ENCODE measurements at places on chromosomes 12 and 14.

GRCh38 chr12:13425766-13426165, 229.2 kb downstream of the EMP1 start:
- DNase-seq, result no peak

DNA sequence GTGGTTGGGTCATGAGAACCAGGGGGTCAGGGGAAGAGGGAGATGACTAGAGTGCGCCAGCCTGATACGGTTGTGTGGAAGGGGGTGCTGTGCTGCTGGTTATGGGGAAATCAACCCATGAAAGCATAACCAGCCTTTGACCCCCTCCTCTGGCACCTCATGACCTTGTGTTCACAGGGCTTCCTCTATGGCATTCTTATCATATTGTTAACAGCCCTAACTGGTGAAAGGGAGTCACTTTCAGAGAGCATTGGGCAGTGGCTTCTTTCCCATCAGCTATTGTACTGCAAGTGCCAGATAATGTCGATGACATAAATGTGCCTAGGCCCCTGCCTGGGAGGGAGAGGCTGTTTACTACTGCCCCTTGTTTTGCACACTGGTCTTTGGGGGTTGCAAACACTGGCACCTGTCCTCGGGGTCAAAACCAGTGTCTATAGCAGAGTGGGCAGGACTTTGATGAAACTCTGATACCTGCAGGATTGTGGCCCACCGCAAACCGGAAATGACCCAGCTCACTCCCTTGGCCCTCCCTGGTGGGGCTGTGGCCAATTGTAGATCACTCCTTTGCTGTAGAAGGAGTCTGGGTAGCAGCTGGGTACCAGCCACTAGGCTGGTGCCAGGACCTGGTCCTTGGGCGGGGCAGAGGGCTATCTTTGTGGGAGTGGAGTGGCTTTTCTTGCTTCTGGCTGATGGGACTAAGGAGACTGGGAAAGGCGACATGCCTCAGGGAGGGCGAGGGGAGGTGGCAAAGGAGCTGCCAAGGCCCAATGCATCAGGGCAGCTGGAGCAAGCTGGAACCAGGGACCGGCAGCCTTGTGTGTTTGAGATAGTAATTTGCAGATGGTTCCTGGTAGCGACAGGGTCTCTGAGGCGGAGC, 634 bp upstream of the TMEM63C start:
- DNase-seq, result no peak

GRCh38 chr12:116490471-116490870, 68.7 kb upstream of the MAP1LC3B2 start:
- no peak for DNase-seq

DNA sequence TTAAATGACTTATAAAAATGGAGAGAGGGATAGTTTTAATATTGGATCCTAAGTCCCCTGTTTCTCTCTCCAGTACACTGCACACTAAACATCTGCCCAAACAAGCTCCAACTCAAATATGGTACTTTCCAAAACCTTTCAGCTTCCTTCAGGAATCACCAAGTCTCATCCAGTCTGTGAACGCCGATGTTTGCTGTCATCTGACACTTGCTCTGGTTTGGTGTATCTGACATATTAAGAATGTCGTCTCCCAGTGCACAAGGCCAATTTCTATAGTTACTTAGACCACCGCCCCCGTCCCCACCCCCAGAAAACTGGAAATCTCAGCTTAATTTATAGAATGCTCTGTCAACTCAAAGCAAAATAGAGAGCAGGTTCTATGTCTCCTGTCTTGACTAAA, 5.0 kb upstream of the MGP start:
- DNase-seq, result no peak

DNA sequence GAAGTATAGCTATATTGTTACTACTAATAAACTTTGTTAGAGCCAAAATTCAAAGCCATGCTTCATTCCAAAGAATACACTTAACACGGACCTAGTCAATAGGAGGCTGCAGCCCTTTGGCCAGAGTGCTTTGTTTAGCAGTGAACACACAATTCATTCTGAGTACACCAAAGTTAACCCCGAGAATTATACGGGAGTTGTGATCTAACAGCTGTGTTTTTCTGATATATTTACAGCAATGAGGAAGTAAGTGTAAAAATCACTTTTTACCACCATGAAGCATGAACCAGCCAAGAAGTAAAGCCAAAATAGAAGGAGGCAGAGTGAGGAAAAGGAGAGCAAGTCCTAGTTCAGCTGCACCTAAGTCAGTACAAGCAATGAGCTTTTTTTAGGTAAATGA, 156.8 kb upstream of the PDE3A start:
- no peak for DNase-seq

DNA sequence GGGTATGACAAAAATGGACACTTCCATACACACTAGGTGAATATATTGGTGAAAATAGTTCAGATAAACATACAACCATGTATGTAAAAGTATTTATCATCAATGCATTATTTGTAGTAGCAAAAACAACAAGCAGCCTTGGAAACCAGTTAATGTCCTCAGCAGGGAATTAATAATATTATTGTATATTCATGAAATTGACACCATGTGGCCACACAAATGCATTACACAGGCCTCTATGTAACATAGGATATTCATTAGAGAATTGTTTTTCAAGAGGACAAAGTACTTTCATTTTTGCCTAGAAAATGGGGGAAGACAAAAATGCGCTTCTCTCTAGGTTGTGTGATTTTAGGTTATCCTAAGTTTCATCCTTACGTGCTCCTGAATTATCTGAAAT, 24.3 kb downstream of the SPRING1 start:
- DNase-seq, result no peak
